ENCODE measurements at places on chromosomes 11 and 22.
A peak's percentile ranks its signal among the peaks of the same experiment; 100 is the strongest.

DNA sequence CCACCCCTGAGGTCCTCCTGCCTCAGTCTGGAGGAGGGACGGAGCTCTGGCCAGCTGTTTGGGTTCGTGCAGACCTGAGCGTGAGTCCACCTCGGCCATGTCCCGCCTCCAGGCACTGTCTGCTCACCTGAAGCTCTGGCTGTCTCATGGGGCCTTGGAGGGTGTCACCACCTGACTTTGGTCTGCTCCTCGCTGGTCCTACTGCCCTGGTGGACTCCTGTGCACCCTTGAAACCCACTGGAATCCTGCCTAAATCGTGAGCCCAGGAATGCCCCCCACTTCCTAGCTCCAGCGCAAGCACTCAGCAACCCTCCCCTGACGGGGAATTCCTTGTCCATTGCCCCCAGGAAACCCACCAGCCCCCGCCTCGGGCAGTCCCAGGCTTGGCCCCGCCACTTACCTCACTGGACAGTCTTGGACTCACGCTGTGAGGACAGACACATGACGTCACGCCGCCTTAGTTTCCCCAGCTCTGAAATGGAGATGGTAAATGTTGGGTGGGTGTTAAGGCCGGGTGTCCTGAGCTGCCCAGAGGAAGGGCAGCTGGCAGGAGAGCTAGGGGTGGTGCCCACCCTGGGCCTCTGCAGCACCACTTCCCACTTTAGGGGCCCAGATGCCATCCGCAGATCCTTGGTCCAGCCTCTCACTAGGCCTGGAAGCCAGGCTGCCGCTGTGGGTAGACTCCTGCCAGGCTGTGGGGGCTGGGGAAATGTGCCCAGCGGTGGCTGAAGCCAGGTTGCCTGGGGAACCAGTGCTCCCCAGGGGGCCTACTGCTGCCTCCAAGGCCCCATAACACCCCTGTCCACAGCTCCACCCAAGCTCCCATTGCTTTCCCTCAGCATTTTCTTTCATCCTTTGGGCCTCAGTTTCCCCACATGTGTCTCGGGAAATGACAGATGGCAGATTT lies 18.2 kb upstream of the TBX1 start:
- no peak for DNase-seq

DNA sequence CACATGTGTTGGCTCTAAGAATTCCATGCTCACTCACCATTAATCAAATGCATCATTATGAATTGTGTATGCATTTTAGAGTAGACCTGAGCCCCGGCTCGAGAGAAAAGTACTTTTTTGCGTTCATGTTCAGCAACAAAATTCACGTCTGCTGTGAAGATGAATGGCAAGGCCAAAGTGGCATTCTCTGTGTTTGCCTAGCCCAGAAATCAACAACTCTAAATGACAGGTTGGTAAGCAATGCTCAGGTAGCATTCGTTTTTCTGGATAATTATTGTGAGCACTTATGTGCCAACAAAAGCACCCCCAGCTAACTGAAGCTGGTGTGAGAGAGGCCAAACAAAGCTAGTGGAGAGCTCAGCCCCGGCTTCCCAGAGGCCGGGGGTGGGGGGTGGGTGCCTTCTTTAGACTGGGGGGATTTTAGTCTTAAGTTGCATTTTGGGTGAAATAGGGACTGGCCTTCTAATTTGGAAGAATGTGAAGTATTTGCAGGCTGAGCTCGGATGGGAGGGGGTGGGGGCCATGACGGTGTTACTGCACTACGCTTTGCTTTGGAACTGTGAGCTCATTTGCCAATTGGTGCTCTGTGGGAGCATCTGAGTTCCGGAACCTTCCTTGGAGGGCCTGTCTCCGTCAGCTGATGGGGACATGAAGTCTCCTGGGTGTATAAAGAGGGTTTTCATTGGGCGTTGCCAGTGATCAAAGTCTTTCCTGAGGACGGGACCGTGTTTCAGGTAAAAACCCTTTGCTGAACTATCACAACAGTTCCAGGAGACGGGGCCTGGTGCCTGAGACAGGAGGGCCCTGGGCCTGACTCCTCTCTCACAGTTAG lies 29.0 kb upstream of the ALX4 start:
- no peak for DNase-seq

- no peak for DNase-seq
These were observed 2.0 kb upstream of the MRGPRF start for GRCh38 chr11:69014898-69015549.

GRCh38 chr11:94433049-94433448 lies 31.8 kb upstream of the GPR83 start:
- DNase-seq: no peak

- DNase-seq: no peak
These were observed 13.3 kb downstream of the ARHGAP1 start for GRCh38 chr11:46686886-46687795.

GRCh38 chr11:14340721-14341120 lies 18.3 kb downstream of the RRAS2 start:
- no peak for DNase-seq

- no peak for DNase-seq
These were observed 91.1 kb downstream of the ST3GAL4 start for GRCh38 chr11:126446581-126446980.

GRCh38 chr11:34671117-34671516 lies 50.2 kb downstream of the EHF start:
- DNase-seq: no peak

DNA sequence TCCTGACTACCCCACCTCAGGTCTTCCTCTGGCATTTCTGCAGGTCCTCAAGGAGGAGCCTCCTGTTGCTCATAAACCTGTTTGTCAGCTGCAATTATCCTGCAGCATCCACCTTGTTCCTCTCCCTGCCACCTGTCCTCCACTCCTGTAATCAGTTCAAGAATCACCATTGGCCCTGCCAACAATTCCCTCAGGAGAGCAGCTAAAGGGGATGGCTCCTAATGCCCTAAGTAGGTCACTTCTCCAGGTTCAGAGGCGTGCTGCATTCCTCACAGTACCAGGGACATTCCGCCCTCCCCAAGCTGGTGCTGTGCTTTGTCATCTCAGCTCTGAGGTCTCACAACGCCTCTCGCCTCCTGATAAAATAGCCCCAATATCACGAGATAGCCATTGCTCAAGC lies 2.1 kb downstream of the CLDN25 start:
- DNase-seq: no peak

DNA sequence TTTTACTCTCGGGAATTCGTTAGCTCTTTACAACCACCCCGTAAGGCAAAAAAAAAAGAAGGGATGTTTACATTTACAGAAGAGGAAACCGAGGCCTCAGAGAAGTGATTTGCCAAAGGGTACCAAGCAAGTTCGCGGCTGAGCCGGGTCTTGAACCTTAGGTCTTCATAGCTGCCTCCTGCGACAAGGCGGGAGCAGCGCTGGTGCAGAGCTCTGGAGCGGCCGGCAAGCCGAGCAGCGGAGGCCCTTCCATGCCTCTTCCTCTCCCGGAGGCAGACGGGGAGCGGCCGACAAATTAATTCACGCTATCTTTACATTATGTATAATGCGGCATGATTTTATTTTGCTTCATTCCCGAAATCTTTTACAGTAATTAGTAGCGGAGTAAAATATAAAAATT lies 536.3 kb downstream of the INSC start:
- DNase-seq: no peak

DNA sequence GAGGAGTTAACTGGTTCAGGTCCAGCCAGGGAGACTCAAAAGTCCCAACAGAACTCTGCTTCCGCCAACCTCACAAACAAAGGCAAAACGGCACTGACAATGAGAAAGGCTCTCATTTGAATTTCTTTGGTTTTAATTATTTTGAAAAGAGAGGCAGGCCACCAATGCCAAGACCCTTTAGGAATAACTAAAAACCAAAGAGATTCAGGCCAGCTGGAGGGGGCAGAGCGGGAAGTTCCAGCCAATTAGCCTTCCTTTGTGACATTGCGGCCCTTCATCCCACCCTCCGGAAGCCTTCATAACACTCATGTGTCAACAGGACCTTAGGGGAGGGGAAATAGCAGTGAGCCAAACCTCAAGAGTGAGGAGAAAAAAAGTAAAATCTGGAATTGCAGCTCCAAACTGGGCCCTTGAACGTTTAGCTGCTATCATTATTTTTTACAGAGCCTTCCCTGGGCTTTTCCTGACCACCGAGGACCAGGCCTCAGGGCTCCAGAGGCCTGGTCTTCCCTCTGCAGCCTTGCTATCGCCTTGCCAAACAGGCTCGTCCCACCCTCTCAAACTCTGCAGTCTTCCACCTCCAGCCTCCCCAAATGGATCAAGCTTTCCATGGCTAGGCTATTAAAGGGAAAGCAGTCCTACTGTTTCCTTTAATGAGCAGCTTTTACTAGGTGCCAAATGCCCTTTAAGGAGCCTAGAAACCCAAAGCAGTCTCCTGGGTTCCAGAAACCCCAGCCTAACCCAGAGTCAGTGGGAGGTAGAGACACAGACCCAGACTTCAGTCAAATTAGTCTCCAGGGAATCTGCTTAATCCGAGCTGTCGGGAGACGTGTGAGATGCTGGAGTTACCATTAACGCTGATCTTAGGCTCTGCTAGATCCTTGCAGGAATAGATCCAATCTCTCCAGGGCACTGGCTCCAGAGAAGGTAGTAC lies 114.2 kb downstream of the CCDC34 start:
- DNase-seq: no peak

GRCh38 chr11:71495286-71496230 lies 31.5 kb upstream of the KRTAP5-7 start:
- no peak for DNase-seq

DNA sequence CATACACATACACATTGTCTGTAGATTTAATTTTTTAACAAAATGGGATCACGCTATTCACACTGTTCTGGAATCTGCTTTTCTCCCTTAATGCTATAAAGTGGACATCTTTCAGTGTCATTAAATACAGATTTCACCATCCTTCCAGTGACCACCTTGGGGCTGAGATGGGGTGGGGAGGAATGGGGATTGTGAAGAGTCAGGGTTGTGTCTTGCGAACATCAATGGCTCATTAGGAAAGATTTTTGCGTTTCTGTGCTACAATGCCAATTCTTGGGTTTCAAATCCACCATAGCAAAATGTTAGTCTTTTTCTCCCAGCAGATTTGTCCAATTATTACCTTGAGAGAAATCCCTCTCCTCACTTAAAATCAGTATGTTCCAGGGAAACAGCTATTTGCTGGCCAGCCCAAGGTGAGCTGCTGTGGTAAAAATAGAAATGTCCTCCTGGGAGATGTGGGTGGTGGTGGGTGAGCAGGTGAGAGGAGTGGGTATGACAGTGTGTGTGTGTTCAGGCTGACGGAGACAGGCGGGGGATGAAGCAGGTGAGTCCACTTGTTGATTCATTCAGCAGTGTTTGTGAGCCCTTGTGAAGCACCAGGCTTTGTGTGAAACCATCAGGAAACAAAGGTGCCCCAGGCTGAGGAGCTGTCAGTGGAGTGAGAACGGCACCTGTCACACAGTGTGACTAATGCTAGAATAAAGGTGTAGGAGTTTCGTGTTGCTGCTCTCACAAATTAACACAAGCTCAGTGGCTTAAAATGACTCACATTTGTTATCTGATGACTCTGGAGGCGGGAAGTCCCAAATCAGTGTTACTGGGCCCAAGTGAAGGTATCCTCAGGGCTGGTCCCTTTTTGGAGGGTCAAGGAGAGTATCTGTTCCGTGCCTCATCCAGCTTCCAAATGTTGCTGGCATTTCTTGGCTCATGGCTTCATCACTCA lies 1.7 kb upstream of the CBX6 start:
- DNase-seq: no peak

- DNase-seq: peak; percentile 62
These were observed 377.2 kb upstream of the DDI1 start for GRCh38 chr11:103659206-103659618.

- no peak for DNase-seq
These were observed 330.5 kb downstream of the NXPE2 start for GRCh38 chr11:115008799-115009198.

DNA sequence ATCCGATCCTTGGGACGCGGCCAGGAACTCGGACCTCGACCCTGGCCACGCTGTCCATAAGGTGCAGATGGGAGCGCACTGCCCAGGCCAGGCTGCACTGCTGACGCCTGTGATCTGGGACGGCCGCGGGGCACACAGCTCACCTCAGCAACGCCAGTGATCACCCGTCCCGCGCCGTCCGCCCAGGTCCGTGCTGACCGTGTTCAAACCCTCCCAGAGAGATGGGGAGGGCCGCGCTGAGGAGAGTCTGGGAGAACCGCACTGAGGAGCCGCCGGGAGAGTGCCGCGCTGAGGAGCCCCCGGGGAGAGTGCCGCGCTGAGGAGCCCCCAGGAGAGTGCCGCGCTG lies 636 bp downstream of the KCNQ1OT1 start:
- DNase-seq: peak; percentile 41

DNA sequence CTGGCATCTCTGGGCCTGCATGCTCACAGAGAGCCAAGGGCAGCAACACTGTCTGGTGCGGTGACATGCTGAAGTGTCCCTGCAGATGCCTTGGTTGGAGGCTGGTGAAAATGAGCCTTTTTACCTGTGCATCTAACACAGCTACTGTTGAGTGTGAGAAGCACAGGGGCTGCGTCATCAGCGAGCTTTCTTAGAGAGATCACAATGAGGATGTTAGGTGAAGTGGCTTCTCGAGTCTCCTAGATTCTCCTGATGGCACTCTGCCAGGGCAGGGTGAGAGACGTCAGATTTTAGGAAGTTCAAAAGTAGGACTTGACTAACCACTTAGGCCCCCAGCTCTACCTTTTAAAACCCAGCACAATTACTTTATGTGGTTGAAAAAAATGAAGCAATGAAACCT lies 3.6 kb upstream of the SLC15A3 start:
- no peak for DNase-seq

DNA sequence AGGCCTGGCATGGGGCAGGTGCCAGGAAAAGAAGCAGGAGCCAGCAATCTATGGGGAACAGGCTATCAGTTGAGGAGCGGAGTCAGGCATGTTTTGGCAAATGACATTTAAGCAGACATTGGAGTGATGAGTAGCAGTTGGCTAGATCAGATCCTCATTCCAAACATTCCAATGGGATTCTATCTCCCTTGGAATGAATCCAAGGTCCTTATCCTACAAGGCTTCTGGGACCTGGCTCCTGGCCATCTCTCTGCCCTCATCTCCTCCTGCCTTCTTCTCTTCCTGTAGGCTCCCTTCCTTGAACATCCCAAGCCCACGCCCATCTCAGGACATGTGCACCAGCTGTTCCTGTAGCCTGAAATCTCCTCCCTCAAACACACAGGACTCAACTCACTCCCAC lies 1074.5 kb downstream of the TBC1D22A start:
- no peak for DNase-seq

- no peak for DNase-seq
These were observed 13.8 kb downstream of the SEC14L3 start for GRCh38 chr22:30457981-30458380.

- no peak for DNase-seq
These were observed 146.4 kb downstream of the FBXO7 start for GRCh38 chr22:32620992-32621391.

GRCh38 chr22:17145021-17145680 lies 13.9 kb downstream of the HDHD5 start:
- no peak for DNase-seq

GRCh38 chr11:72618803-72619202 lies 55.4 kb downstream of the PDE2A start:
- no peak for DNase-seq

Data from HT-29 (cell line).